Ureter (tissue), 1 donor: ENCODE measurements at places on chromosomes 7 and 10.

- no peak for DNase-seq
Measured at GRCh38 chr7:47938574-47939165, 9.6 kb downstream of the PKD1L1 start.

GRCh38 chr7:40700653-40701421, 566.0 kb downstream of the SUGCT start:
- no peak for DNase-seq

DNA sequence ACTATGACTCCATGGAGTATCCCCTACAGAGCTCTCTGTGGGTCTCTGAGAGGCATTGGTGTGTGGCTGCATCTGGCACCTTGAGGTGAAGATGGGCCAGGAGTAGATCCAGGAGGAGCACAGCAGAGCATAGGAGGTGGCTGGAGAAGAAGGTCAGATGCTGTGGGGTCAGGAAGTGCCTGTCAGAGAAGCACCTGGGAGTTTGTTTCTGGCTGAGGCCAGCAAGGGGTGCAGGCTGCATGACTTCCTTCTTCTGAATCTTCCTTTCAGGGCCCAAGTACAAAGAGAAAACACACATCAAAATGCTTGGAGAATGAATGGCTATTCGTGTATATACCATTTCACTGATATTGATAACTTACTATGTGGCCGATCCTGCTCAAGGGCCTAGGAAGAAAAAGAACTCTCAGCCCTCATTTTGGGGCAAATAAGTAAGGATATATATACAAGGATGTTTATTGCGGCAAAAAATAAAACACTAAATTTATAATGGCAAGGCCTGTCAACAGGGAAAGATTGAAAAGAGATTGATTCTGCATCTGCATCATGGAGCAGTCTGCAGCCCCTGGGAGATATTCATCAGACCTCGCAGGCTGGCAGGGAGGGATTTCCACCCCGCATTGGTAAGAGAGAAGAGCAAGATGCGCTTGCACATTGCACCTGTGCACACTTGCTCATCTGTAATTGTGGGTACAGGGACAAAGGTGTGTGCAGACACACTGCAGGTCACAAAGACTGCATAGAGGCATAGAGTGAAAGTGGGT, 39.2 kb downstream of the PTPRE start:
- DNase-seq, result no peak

DNA sequence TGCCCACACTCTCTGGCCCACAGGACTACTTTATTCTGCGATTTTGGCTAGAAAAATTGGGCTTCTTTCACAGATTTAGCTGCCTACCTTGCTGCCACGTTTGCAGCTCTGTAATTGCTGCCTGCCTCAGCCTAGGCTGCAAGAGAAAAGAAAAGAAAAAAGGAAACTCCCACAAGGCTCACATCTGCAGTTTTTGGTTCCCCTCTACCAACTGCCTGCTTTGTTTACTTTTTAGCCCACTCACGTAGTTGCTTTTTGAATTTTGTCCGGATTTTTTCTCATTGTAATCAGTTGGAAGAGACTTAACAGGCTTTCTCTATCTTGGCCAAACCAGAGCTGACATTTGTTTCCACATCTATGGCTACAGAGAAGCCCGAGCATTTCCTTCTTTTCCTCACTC, 24.3 kb downstream of the SUN3 start:
- DNase-seq, result no peak

DNA sequence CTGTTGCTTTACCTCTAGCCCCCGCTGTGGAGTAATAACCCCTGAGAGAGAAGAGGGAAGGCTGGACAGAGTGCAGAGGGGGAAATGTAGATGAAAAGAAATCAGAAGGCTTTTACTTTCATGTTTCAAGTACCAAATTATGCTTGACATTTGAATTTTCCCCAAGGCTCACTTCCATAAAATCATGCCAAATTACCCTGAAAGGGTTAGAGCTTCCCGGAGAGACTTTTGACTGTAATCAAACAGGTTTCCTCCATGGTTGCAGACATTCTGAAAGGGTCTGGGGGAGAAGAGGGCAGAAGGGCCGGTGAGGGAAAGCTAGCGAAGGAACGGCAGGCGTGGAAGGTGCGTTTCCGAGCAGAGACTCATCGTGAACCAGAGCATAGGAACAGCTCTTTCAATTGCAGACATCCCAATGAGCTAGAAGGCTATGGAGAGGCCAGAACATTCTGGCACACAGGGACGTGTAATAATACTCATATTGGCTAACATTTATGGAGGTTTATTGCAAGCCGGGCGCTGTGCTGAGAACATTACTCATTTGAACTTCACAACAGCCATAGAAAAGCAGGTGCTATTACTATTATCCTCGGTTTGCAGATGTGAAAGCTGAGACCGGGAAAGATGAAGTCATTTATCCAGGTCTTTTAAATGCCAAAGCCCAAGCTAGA, 620.8 kb upstream of the AUTS2 start:
- DNase-seq, result no peak

GRCh38 chr7:69763513-69763912, 165.2 kb downstream of the AUTS2 start:
- DNase-seq, result no peak

GRCh38 chr10:5813091-5813340, 218 bp downstream of the GDI2 start:
- DNase-seq, result no peak

- DNase-seq, result no peak
Measured at GRCh38 chr7:139358541-139359365, 941 bp upstream of the LUC7L2 start.

- no peak for DNase-seq
Measured at GRCh38 chr10:24590697-24591457, 132.8 kb downstream of the ARHGAP21 start.

- DNase-seq, result no peak
Measured at GRCh38 chr10:70355051-70356021, 27.1 kb downstream of the LRRC20 start.

- no peak for DNase-seq
Measured at GRCh38 chr7:32774541-32774951, 117.0 kb downstream of the KBTBD2 start.

DNA sequence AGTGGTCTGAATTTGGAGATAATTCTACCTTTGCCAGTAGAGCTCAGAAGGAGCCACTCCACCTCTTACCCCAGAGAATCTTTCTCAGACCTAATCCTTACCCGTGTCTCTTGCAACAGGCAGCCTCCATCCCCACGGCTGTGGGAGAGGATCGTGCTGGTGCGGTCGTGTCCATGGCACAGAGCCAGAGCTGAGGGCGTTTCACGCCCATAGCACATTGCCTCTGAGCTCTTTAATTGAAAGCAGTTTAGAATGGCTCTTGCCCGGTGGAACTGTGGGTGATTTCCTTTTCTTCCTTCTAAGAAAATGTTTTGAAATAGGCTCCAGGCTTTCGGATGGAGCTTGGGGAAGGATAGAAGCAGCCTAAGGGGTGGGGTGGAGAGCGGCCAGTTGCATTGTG, 41.5 kb downstream of the PRF1 start:
- no peak for DNase-seq

DNA sequence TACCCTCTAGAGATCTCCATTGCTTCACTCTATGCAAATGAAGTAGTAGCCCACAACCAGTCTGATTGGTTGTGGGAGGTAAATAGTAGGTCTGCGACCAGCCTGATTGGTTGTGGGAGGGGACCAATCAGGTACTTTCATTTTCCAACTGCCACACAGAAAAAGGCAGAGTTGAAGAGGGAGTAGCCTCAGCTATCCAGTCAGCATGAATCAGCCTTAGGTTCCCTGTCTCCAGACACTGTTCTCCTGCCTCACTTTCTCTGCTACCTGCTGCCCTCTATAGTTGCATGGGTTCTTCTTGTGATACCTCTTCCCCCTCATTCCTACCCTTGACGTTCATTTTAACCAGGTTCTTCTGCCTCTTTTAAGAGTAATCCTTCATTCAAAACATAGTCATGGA, 114.5 kb upstream of the LYZL1 start:
- DNase-seq, result no peak

DNA sequence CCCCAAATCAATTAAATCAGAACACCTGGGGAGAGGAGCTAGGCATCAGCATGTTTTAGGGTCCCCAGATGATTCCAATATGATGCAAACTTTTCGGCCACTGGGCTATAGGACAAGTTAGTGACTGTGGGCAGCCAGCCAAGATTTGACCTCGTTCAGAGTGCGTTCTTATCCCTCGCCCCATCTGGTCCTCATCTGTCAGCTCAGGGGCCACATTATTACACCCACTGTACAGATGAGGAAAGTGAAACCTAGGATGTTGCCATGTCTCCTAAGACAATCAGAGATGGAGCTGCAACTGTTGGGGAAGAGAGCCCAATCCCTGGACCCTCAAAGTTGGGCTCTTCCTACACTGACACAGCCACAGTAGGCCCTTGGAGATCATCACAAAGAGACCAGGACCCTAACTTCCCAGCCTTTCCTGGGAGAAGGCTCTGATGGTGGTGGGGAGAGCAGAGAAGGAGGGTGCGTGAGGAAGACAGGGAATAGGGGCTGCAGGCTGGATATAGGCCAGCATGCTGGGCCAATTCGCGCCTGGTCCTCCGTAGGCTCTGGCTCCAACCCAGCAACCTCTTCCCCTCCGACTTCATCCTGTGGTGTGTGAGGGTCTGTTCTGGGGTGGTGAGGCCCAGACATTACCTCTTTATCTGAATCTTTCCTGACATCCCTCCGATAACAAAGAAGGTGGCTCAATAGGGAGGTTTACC, 109.4 kb upstream of the ZMIZ1 start:
- no peak for DNase-seq

DNA sequence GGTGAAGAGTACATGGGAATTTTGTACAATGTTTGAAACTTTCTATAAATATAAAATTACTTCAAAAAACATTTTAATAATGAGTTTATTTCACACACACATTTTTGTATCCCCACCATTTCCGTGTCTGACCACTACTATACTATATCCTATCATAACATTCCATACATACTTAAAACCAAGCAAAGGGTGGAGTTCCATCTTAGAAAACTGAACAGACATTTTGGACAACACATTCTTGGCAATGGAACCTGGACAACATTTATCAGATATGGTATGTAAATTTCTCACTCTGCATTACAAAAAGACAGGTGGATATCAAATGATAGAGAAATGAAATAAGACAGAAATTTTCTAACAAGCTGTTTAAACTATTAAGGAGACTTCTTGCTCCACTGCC, 168.9 kb downstream of the TWIST1 start:
- no peak for DNase-seq

DNA sequence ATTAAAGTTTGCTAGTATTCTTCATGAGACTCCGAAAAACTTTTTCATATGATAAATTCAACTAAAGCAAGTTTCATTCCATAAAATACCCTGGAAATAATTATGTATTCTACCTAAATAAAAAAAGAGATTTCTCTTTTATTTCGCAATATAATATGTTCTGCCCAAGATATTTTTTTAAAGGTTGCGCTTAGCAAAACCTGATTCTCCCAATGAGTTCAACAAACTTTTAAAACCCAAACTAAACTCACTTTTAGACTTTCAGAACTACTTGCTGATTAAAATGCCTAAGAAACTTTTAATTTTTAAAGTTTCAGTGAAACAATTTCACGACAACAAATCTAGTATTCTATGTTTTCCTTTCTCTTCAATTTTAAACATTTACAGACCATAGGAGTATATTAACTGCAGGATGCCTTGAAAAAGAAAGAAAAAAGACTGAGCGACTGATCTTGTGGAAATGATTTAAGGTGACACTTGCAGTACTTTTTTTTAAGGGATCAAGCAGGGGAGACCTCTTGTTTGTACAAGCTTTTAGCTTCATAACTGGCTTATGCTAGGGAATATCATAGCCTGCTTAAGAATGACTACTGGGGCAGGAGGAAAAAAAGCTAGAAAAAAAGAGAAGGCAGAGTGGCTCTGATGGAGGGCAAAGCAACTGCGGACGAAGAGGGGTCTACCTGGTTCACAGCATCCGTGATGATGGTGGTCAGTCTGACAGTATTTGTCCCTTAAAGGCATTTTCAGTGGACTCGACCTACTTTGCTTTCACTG, 1.5 kb downstream of the ZNF800 start:
- DNase-seq, result no peak

- DNase-seq, result no peak
Measured at GRCh38 chr7:3882782-3883181, 581.7 kb downstream of the SDK1 start.

- DNase-seq, result no peak
Measured at GRCh38 chr10:70328967-70329366, 45.2 kb upstream of the NPFFR1 start.

DNA sequence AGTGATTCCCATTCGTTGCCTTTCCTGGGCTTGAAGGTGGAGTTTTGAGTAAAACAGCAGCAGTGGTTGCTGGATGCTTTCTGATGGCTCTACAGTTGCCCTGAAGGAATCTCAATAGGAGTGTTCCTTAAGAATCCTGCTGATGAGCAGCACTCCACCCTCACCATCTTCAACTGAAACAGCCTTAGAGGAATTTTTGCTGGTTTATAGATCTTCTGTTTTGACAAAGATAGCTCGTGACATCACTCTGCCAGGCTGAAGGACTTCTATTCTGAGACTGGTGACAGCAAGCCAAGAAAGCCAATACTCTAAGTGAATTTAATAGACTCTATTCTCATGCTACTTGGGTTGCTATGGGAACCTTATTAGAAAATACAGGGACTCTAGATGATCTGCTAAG, 1014.7 kb downstream of the NRG3 start:
- no peak for DNase-seq

DNA sequence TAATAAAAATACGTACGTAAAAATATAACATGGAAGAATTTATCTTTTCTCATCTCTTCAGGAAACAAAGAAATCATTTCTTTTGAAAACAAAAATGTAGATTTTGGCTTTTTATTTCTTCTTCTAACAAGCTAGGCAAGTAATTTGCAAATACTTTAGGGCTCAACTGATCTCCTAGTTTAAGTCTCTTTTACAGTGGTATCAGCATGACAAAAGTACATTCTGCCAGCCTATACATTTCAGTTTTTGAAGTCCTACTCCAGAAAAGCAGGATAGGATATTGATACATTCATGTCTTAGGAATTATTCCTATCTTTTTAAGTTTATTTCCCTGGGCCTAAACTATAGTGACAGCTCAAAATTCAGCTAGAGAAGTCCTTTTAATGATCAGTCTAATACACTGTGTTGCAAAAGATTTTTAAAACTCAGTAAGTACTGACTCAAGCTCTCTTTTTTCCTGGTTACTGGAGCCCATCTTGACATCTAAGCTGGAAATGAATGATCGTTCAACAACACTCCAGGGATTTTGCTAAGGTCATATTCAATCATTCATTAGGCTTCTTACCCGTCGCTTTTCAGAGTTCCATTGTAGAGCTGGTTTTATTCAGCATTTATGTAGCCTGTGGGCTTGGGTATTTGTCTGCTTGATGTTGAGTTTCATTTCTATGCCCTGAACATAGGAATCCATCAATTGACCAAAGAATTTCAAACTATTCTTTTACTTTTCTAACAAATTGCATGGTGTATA, 12.2 kb upstream of the FAM53B start:
- DNase-seq, result no peak

GRCh38 chr10:73623056-73623455, 18.2 kb downstream of the MYOZ1 start:
- no peak for DNase-seq

DNA sequence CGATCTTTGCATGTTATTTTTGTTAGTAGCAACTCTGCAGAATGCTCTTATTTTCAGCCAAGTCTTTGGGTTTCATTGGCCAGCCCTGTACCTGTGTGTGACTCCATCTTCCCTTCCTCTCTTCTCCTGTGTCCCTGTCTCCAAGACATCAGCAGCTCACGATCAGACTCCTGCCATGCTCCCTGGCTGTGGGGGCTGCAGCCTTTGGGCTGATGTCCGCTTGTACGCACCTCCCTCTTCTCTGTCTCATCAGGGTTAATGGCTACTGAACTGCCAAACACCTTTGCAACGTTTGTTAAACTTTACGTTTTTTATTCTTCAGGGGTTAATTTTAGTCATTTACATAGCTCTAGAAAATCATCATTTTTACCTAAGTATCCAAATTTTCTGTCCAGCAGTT, 103.5 kb upstream of the RET start:
- DNase-seq, result no peak
